ENCODE measurements at places on chromosomes 13 and 19.

DNA sequence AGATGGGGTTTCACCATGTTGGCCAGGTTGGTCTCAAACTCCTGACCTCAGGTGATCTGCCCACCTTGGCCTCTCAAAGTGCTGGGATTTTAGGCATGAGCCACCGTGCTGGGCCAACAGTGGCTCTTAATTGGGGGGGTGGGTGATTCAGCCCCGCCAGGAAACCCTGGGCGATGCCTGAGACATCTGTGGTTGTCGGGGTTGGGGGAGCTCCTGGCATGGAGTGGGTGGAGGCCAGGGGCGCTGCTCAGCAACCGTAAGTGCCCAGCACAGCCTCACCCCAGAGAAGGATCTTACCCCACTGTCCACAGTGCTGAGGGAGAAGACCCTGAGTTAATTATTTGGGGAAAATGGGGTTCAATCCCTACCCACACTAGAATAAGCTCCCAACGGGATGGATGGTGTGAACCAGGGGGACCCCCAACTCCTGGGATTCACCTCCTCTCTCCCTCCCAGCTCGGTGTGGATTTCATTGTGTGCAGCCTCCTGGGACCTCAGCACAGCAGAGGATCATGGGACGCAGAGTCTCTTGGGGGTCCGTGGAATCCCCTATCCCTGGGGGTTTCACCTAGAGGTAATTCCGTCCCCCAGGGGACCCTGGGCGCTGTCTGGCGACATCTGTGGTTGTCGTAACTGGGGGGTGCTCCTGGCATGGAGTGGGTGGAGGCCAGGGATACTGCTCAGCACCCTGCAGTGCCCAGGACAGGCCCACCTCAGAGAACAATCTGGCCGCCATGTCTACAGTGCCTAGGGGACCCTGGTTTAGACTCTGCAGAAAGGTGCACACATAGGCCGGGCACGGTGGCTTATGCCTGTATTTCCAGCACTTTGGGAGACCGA is 68.9 kb downstream of the GADD45B start:
- DNase-seq: no peak

- no peak for DNase-seq
These were observed 71.2 kb downstream of the WASF3 start for GRCh38 chr13:26628706-26629105.

DNA sequence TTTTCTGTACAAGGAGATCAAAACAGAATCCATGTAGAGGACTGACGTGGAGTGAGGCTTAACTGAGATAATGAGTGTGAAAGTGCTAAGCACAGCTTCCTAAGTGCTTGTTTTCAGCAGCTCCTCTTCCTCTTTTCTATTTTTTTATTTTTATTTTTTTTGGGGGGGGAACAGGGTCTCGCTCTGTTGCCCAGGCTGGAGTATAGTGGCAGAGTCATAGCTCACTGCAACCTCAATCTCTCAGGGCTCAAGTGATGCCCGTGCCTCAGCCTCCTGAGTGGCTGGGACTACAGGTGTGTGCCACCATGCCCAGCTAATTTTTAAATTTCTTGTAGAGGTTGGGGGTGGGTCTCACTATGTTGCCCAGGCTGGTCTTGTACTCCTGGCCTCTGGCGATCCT is 5.6 kb upstream of the FOSB start:
- no peak for DNase-seq

- no peak for DNase-seq
These were observed 9.4 kb upstream of the DCUN1D2 start for GRCh38 chr13:113499936-113500335.

GRCh38 chr13:51674276-51674675 is 90.0 kb downstream of the WDFY2 start:
- no peak for DNase-seq

DNA sequence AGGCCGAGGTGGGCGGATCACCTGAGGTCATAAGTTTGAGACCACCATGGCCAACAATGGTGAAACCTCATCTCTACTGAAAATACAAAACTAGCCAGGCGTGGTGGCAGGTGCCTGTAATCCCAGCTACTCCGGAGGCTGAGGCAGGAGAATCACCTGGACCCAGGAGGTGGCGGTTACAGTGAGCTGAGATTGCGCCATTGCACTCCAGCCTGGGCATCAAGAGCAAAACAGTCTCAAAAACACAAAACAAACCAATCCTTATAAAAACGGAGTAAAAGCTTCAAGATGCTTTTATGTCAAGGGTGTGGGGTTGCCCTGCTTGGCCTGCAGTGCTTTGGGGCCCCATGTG is 7.2 kb downstream of the ACP4 start:
- no peak for DNase-seq

GRCh38 chr13:24167666-24168391 is 7.3 kb downstream of the SPATA13 start:
- no peak for DNase-seq

DNA sequence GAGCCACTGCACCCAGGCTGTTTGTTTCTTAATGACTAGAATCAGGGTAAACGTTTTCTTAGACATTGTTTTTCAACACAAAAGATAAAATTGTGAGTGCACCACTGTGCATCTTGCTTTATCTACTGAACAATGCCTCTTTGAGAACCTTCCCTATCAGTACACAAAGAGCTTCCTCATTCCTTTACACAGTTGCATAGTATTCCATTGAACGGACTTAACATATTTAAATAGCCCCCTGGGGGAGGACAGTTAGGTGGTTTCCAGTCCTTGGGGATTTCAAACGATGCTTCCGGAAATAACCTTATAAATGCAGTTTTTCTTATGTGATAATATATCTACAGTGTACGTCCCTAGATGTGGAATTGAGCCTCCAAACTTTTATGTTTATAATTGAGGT is 8.6 kb downstream of the POLD1 start:
- DNase-seq: no peak
